ENCODE measurements at places on chromosomes 7 and 10. TPM values are rescaled to one million over a fixed set of nuclear protein-coding genes. Genes with fewer than 3 reads are reported as not detected.

GRCh38 chr7:38186593-38187314 is 8.7 kb downstream of the STARD3NL start:
- DNase-seq = no peak

GRCh38 chr7:36306222-36306621 is 83.4 kb upstream of the ANLN start:
- DNase-seq = no peak

The OR2A12 gene
- not detected for total RNA-seq

- no peak for DNase-seq
These were observed 324.0 kb downstream of the WDR37 start for GRCh38 chr10:1380088-1380671.

The PON2 gene
- total RNA-seq = 148 TPM

DNA sequence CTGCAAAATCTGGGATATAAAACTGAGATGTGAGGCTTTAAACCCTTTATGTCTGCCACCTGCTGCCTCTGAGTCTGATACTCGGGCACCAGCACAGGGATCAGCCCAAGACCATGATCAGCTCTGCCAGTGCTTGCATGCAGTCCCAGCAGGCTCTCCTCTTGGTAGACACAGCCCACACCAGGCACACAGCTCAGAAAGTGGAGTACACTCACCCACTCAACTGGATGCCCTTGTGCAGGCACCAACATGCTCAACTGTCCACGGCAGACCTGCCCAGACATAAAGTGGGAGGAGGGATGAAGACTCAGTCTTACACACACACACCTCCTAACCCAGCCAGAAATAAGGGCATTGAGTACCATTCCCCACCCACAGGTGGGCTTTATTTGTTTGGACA is 18.2 kb upstream of the MYH16 start:
- no peak for DNase-seq

GRCh38 chr10:113095419-113096127 is 145.5 kb downstream of the TCF7L2 start:
- no peak for DNase-seq

DNA sequence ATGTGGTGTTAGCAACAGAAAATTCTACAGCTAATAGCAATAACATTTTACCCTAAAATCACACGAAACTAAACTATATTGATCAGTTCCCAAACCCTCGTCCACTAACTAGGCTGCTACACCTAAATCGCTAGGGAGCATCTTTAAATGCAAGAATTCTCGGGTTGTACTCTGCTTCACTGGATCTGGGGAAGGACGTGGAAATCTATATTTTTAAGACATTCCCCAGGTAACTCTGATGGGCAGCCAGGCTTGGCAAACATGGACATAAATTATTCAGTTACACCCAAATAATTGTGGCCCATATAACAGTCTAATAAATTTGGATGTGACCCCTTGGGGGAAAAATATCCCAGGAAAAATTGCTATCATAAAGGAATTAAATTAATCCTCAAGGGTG is 36.3 kb upstream of the NFE2L3 start:
- no peak for DNase-seq

DNA sequence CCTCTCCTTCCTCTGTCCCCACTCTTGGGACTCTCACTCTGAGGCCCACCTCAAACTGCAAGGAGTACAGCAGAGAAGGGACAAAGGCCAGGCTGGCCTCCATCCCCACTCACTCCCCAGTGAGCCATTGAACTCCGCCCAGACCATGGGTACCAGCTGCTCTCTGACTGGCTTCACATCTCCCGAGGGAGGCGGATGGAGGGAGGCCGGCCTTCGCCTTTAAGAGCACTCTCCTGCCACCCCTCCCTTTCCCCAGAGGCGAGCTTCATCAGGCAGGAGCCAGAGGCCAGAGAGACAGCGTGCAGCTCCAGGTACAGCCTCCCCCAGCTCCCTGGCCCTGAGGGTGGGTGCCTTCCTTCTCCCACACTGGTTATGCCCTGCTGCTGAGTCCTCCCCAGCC is 1.8 kb upstream of the LDB3 start:
- no peak for DNase-seq

The CRPPA gene
- total RNA-seq = 4.0 TPM

The GARIN1A gene
- total RNA-seq = 2.7 TPM
